Caudate nucleus (tissue), 63 donors: ENCODE measurements at places on chromosomes 5 and 9.

DNA sequence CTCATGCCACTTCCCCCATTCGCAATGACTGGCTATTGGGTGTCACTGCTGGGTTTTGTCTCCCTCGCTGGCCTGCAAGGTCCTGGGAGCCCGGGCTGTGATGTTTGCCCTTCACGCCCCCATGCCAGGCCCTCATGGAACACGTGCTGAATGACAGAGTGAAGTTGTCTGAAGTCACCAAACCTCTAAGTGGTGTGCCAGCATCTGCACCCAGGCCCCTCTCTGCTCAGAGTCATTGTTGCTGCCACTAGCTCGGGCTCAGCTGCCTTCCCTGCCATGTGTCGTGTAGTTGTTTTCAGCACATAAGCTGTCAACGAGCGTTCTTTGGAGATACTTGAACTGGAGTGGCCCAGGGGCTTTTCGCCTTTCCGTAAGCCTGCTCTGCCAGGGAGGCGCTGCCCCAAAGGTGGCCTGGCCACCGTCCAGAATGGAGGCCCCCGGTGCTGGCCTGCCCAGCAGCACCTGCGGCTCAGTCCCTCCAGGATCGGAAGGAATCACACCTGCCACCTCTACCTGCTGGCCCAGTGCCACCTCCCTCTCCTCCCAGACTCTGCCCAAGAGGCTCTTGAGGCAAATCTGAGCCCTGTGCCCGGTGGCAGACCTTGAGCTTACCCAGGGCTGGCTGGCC is 250.1 kb downstream of the PBX3 start:
- DNase-seq: no peak

GRCh38 chr9:5459289-5459829 is 9.0 kb downstream of the CD274 start:
- DNase-seq: no peak

- no peak for DNase-seq
Measured at GRCh38 chr5:149177911-149178565, 36.7 kb downstream of the ABLIM3 start.

GRCh38 chr5:119347991-119348390 is 7.8 kb upstream of the TNFAIP8 start:
- no peak for DNase-seq

DNA sequence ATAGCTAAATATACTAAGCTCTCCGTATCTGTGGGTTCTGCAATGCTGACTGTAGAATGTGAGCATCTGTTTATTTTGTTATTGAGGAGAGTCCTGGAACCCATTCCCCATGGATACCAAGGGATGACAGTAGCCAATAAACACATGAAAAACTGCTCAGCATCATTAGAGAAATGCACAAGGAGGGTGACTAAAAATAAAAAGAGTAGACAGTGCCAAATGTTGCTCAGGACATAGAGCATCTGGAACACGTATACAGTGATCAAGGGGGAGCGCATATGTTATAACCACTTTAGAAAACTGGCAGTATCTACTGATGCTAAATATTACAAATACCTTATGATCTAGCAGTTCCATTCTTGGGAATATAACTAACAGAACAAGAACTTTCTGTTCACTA is 31.0 kb downstream of the MARCHF6 start:
- no peak for DNase-seq

DNA sequence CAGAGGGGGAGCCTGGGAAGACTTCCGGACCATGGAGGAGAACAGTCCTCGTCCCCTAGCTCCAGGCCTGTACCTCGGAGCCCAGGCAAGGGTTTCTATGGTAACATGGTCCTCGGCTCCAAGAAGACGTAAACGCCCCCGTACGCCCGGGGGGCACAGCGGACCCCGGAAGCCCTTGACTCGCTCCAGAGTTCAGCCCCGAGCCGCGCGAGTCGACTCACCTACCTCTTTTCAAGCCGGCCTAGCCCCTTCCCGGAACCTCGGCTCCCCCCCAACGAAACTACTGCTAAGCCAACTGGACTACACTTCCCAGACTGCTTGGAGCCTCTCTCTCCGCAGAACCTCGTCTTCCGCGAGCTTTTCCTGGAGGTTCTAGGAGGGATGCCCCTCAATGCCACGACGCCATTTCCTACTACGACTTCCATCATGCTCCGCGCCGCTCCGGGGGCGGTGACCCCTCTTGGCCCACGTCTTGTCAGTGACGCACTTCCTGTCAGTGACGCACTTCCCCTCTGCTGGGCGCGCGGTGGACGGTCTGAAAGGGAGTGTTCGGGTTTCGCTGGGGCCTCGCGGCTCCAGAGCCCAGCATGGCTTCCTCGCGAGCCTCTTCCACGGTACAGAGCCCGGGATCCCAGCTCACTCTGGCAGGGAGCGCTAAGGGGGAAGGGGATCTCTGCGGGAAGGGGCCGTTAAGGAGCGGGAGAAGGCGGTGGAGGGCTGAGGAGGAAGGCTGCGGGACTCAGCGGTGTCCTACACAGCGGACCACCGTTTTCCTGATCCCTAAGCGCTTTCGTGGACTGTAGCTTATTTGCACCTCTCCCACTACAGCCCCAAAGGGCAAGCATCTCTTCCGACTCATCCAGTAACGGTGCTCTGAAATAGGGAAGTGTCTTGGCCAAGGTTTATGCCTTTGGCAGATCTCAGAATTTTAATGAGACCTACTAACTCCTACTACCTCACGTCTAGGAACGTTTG is at the start of the genes CDC26 and PRPF4:
Gene CDC26, minus strand, starts transcription at position 416 of the 975 bp plus-strand sequence. CDS start 3,065 bp downstream, outside the sequence.
Gene PRPF4, plus strand, starts transcription at position 502 of the 975 bp plus-strand sequence. Its CDS starts 86 bp downstream, at position 588.
- DNase-seq: peak; percentile 97

- no peak for DNase-seq
Measured at GRCh38 chr9:27151693-27152404, 42.8 kb downstream of the TEK start.

GRCh38 chr5:91129748-91130147 is 253.4 kb downstream of the ARRDC3 start:
- no peak for DNase-seq

- DNase-seq: no peak
Measured at GRCh38 chr5:179221877-179222220, 123.4 kb downstream of the ADAMTS2 start.

DNA sequence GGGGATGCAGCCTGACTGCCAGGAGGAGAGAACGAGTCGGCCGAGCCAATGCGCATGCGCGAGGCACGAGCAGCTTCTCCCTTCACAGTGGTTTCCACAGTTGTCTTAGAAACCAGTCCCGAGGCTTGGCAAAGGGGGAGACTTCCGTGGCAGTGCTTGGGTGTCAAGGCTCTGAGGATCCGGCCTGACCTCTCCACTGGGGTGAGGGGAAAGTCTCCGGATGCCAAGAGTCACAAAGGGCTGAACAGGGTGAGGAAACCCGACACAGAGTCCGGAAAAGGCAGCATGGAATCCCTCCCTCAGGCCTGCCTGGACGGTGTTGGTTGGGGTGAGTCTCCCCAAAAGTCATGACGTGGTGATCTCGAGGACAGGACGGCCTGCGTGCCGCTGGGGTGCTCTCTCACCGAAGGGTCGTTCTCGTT is 475.5 kb downstream of the SPATA31A7 start:
- no peak for DNase-seq

GRCh38 chr5:56607551-56607950 is 207.8 kb upstream of the MAP3K1 start:
- no peak for DNase-seq

- DNase-seq: no peak
Measured at GRCh38 chr9:70902692-70903131, 218.7 kb downstream of the TRPM3 start.

DNA sequence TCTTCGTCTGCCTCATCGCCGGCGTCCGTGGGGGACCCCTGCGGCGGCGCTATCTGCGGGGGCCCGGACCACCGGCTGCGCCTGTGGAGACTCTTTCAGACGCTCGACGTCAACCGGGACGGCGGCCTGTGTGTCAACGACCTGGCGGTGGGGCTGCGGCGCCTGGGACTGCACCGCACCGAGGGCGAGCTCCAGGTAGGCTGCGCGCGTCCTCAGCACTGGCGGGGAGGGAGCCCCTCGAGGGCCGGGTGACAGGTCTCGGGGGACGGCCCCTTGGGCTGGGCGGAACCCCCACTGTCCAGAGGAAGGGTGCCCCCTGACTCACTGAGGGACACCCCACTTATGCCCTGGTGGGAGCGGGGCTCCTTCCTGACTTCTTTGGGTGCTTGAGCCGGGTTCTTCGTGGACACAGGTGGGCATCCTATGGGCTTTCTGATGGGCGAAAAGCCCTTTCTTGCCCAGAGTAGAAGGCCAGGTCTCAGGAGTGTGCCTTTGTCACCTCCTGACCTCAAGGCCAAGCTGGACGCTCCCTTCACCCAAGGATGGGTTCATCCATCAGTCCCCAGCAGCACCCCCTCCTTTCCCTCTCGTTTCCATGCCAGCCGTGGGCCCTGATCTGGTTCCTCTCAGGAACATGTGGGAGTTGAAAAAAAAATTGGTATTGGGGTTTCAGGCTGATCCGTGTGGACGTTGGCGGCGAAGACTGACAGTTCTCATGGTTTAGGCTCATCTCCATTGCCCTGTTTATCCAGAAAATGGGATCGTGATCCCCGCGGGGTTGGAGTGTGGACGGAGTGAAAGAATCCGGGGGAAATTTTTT is 564 bp downstream of the SLC25A25 start:
- no peak for DNase-seq

GRCh38 chr5:170896779-170897178 is 35.0 kb downstream of the RANBP17 start:
- DNase-seq: no peak

- DNase-seq: no peak
Measured at GRCh38 chr5:59826996-59827395, 66.5 kb downstream of the PDE4D start.

GRCh38 chr5:123155446-123155960 is 66.5 kb downstream of the PRDM6 start:
- DNase-seq: no peak

GRCh38 chr5:138107213-138107612 is 23.4 kb downstream of the WNT8A start:
- DNase-seq: no peak

- no peak for DNase-seq
Measured at GRCh38 chr5:143349177-143349576, 54.3 kb downstream of the NR3C1 start.

GRCh38 chr5:121805911-121806310 is 45.8 kb upstream of the FTMT start:
- DNase-seq: no peak

- no peak for DNase-seq
Measured at GRCh38 chr5:155529362-155529761, 515.8 kb downstream of the KIF4B start.

- DNase-seq: no peak
Measured at GRCh38 chr9:18791074-18791473, 241.9 kb downstream of the SAXO1 start.

- DNase-seq: no peak
Measured at GRCh38 chr9:127444283-127444920, 6.8 kb downstream of the RPL12 start.

- DNase-seq: no peak
Measured at GRCh38 chr5:126108470-126108869, 314.7 kb upstream of the GRAMD2B start.

DNA sequence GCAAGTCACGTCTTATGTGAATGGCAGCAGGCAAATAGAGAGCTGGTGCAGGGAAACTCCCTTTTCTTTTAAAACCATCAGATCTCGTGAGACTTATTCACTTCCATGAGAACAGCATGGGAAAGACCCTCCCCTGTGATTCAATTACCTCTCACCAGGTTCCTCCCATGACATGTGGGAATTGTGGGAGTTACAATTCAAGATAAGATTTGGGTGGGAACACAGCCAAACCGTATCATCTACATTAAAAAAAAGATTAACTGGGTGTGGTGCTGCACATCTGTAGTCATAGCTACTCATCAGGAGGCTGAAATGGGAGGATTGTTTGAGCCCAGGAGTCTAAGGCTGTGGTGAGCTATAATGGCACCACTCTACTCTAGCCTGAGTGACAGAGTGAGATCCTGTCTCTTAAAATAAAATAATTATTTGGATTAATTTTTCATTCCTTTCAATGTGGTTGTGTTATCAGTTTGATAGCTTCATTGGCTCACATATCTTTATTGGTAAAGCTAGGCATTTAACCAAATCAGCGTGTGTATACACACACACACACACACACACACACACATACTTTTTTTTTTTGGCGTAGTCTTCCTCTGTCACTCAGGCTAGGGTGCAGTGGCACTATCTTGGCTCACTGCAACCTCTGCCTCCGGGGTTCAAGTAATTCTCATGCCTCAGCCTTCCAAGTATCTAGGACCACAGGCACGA is 21.8 kb downstream of the DENND4C start:
- no peak for DNase-seq

DNA sequence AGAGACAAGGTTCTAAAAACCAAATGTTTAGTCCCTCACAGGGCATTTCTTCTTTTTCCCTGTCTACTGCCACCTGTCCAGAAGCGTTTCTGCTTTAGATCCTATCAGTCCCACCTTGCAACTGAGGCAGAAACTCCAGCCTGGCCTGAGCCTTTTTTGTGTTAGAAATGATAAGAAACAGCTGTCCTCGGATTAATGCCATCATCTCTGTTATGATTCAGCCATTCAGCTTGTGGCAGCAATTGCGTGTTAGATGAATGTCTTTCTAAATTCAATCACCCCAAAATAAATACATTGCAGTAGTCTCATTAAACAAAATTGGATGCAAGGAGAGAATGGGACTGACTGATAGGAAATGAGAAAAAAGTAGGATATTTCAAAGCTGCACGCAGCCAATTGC is 28.3 kb upstream of the FRMPD1 start:
- DNase-seq: no peak

DNA sequence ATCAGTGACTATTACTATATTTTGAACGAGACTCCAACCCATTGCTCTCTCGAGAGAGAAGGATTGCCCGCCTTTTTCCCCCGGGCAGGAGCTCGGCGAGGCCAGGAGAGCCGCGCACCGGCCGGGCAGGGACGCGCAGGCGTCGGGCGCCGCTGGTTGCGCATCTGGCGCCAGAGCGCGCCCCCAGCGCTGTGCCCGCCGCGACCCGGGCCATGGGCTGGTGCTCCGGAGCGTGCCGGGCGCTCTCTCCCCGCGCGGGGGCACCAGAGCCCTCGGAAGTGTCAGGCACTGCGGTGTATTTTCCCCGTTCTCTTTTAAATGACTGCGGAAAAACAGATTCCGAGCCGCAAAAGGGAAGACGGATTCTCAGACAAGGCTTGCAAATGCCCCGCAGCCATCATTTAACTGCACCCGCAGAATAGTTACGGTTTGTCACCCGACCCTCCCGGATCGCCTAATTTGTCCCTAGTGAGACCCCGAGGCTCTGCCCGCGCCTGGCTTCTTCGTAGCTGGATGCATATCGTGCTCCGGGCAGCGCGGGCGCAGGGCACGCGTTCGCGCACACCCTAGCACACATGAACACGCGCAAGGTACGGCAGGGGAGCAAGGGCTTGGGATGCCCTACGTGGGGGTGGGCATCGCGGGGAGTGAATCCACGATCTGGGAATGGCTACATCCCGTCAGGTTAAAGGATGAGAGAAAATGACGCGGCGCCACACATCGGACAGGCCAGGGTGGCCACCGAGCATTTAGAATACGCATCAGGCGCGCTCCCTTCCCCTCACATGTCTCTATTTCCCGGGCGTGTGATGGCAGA is 1.1 kb upstream of the NTRK2 start:
- peak; percentile 17 for DNase-seq

- DNase-seq: no peak
Measured at GRCh38 chr5:176171171-176171760, 67.0 kb upstream of the SIMC1 start.

DNA sequence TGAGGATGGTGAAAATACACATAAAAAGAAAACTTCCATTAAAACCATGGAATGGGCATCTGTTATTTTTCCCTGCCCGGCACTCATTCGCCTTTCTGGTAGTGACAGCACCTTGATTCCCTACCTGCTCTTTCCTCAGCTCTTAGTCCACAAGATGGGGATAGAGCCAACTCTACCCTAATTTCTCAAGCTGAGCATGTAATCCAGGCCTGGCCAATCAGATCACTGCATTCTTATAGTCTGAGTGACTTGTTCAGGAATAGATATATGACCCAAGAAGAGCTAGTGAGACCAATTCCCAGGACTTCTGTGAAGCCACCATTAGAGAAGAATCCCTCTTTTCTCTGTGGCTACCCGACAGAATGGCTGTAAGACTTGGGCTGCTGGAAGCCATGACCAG is 58.1 kb downstream of the TSSK1B start:
- no peak for DNase-seq
